ENCODE measurements at places on chromosomes 1 and 21.

DNA sequence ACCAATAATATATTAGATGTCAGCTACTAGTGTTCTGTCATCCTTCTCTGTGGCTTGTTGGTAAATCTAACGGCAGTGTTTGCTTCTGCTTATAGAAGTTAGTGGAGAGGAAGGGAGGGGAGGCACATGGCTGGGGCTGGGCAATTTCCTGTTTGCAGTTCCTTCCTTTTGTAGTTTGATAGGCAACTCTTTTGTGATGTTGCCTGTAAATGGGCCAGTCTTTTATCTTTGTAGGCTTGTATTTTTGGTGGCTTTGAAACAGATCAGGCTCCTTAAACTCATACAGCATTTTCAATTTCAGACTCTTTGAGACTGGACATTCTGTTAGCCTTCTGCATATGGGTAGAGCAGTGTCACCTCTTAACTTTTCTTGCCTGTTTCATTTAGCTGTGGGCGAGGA is 48.1 kb downstream of the CDC14A start:
- peak; percentile 35 for DNase-seq

- no peak for DNase-seq
These were observed 441.5 kb downstream of the SMYD3 start for GRCh38 chr1:246065592-246065991.

- no peak for DNase-seq
These were observed 114.4 kb upstream of the GADD45A start for GRCh38 chr1:67570486-67571143.

DNA sequence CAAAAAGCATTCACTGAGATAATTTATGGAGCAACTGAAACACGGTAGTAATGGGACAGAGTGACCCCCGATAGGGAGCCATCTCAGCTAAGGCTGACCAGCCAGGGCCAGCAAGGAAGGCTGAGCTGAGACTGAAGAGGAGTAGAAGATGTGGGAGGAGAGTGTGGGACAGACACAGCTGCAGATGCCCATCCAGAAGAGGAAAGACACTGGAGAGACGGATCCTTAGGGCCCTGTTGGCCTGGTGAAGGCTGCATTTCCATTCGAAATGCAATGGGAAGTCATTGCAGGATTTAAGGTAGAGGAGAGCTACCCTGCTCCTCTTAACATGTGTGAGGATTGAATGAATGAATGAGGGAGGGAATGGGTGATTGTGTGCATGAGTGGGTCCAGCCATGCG is 44.0 kb upstream of the LRP8 start:
- no peak for DNase-seq

DNA sequence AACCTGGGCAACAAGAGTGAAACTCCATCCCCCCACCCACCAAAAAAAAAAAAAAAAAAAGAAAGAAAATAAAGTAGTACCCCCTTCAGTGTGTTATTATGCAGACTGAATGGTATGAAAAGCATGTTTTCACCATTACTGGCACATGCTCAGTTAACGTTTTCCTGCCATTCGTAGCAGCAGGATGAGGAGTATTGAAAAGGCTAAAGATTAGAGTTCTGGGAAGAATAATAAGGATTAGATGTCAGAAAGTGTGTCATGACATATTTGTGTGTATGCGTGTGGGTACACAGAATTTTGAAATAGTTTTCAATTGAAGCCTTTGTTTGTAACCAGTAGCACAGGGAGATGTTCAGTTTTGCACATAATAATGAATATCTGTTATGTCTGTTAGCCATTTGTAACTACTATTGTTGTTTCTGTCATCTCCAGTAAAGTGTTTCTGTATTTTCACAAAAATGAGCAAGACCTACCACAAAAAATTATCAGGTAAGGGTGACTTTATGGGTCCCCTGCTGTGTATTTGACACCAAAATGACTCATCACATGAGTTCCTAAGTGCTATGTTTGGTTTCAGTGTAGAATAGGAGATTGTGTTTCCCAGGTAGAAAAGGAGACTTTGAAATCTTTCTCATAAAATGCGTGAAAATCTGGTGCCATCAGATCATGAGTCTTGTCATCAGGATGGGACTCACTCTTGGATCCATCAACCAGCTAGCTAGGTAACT is 358.9 kb downstream of the DISC1 start:
- DNase-seq: no peak

GRCh38 chr1:203083463-203083921 is 2.3 kb downstream of the MYOG start:
- no peak for DNase-seq

GRCh38 chr1:157856538-157856937 is 14.9 kb upstream of the CD5L start:
- DNase-seq: no peak

- peak; percentile 69 for DNase-seq
These were observed 249.2 kb upstream of the NFIA start for GRCh38 chr1:60833173-60833572.

- no peak for DNase-seq
These were observed 223.7 kb upstream of the ADAMTS5 start for GRCh38 chr21:27190601-27191000.

- peak; percentile 37 for DNase-seq
These were observed 106.9 kb upstream of the F3 start for GRCh38 chr1:94648225-94649007.

DNA sequence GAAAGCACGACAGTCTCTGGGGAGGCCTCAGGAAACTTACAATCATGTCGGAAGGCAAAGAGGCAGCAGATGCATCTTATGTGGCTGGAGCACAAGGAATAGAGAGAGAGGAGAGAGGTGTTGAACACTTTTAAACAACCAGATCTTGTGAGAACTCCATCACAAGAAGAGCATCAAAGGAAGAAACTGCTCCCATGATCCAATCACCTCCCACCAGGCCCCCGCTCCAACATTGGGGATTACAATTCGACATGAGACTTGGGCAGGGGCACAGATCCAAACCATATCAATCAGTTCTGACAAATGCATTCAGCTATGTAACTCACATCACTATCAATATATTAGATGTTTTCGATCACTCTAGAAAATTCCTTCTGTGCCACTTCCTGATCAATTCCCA is 37.6 kb downstream of the ETS2 start:
- no peak for DNase-seq

DNA sequence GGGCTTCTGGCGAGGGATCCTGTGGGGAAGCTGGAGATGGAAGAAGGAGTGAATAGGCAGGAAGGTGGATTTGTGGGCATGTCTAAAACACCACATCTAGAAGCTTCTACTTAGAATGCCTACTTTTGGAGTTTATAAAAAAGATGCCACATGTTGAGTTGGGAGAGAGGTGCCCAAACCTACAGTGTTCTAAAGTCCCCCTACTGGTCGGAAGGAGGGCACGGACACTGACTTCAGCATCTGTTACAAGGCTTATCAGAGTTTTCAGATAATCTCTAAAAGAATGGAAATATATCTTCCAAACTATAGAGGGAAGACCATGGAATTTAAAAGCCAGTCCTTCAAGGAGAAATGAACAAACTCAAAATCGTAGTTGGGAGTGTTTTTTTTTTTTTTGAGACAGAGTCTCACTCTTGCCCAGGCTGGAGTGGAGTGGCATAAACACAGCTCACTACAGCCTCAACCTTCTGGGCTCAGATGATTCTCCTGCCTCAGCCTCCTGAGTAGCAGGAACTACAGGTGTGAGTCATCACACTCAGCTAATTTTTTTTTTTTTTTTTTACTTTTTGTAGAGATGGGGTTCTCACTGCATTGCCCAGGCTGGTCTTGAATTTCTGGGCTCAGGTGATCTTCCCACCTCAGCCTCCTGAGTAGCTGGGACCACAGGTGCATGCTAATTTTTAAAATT is 14.8 kb downstream of the IBA57 start:
- no peak for DNase-seq

- no peak for DNase-seq
These were observed 9.1 kb downstream of the YBEY start for GRCh38 chr21:46295177-46295770.

- no peak for DNase-seq
These were observed 81.4 kb downstream of the TGFBR3 start for GRCh38 chr1:91804546-91805023.

GRCh38 chr1:201282931-201283829 is at the start of gene PKP1:
Gene PKP1 (plus strand): TSS chr1:201283506. CDS start chr1:201283703, 197 bp downstream.
- DNase-seq: no peak

DNA sequence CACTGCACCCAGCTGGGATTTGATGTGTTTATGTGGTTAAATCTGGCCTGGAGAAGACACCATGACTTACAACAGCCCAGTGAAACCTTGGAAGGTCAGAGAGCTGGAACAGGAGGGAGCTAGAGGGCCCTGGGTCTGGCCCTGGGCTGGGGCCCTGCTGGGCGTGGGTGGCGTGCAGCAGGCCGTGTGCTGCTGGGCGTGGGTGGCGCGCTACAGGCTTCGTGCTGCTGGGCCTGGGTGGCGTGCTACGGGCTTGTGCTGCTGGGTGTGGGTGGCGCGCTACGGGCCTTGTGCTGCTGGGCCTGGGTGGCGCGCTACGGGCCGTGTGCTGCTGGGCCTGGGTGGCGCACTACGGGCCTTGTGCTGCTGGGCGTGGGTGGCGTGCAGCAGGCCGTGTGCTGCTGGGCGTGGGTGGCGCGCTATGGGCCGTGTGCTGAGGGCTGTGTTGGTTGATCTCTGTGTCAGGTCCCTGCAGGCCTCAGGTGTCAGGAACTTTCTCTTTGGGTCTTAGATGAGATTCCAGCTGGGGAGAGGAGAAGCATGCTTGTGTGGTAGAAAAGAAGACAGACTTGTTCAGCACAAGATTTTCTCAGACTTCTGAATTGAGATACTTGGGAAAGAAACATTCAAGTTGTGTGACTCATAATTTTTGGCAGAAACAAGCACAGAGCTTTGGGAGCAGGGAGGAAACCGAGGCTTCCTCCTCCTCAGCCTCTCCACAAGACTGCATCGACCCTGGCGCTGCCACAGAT is 66.0 kb downstream of the COL18A1 start:
- no peak for DNase-seq
